ENCODE measurements at places on chromosomes 12 and 14.
A peak's percentile ranks its signal among the peaks of the same experiment; 100 is the strongest.

GRCh38 chr12:117417004-117417403, 55.6 kb upstream of the NOS1 start:
- DNase-seq = no peak
- H3K4me1 ChIP-seq = peaks cover 10% of the 10 kb centered on the region
- H3K36me3 ChIP-seq = no peaks in the 10 kb centered on the region
- H3K4me3 ChIP-seq = no peak overlapping the region

DNA sequence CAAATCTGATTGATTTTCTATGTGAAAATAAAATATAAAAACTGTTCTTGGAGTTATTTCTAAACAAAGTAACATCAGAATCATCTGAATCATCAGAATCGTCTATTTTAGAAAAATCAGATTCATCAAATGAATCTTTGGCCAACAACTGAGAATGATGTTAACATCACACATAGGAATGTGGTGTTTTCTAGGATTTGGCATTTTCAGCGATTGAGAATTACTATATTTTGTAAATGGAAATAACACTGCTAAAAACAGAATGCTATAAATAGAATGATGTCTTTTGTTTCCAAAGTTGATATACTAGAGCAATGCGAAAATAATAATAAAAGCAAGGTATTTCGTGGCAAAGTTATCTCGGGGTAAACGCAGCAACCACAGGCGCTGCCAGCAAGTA, 73.9 kb upstream of the EVL start:
- DNase-seq = no peak
- no peaks in the 10 kb centered on the region for H3K4me1 ChIP-seq
- H3K27ac ChIP-seq = no peak overlapping the region

DNA sequence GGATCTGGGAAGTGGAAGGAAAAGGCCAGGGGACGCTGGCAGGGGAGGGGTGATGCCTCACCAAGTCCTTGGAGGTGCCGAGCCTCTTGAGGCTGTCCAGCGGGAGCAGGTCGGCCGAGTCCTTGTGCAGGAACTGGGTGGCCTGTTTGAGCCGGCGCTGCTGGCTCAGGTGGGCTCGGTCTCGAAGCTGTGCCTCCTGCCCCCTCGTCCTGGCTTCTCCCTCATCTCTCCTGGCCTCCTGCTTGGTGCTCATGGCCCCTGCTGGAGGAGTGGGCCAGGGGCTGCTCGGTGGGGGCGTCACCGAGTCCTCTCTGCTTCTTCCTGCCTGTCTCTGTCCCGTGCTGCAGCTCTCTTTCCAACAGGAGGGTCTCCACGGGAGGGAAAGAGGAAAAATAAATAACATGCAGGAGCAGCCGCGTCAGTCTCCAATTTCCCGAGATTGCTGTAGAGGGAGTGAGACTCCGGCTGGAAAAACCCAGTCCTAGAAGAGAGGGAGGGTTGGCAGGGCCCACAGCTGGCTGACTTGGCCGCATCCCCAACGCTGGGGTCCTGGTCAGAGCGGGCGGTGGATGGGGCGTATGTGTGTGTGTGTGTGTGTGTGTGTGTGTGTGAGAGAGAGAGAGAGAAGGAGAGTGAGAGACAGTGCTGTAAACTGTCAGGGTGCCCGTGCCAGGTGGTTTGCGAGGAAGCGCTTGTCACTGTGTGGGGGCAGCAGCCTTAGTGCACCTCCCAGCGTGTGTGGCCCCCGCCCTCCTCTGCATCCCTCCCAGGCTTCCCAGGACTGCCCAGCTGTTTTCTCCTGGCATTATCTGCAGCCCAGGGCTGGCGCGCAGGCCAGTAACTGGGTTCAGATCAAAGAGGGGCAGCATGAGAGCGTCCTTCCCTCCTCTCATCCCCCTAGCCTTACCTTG, at the start of gene NRIP2:
Gene NRIP2 (minus strand): TSS at position 455 of the 911 bp plus-strand sequence. CDS start 52 bp downstream, at position 403.
- H3K27me3 ChIP-seq = peaks cover 6% of the 10 kb centered on the region
- peak within 1 kb of the TSS; percentile 66 for H3K27ac ChIP-seq
- no peak for DNase-seq
- H3K36me3 ChIP-seq = peaks cover 26% of the 10 kb centered on the region

DNA sequence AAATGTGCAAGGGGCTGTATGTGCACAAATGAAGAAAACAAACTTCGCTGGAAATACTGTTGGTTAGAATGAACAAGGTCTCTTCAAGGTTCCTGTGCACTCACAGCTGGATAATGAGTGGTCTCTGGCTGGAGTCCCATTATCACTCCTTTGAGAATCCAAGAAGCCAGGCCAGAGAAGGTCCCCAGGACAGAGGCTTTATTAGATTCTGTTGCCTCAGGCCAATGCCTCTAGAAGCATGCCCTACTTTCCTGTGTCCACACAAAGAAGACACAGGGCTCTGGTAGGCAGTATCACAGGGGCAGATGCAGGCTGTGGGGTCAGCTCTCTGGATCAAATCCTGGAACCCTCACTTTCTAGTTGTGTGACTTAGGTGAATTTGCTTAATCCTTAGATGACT, 384.7 kb downstream of the GRIN2B start:
- H3K4me1 ChIP-seq = no peaks in the 10 kb centered on the region
- H3K27me3 ChIP-seq = peaks cover 35% of the 10 kb centered on the region
- no peak for DNase-seq
- H3K36me3 ChIP-seq = peaks cover 4% of the 10 kb centered on the region
- no peak overlapping the region for H3K4me3 ChIP-seq

- H3K27ac ChIP-seq = no peak overlapping the region
- no peak for DNase-seq
- H3K4me1 ChIP-seq = no peaks in the 10 kb centered on the region
- no peaks in the 10 kb centered on the region for H3K27me3 ChIP-seq
- no peaks in the 10 kb centered on the region for H3K36me3 ChIP-seq
- H3K4me3 ChIP-seq = no peak overlapping the region
Measured at GRCh38 chr12:83474369-83474768, 787.7 kb downstream of the TMTC2 start.

DNA sequence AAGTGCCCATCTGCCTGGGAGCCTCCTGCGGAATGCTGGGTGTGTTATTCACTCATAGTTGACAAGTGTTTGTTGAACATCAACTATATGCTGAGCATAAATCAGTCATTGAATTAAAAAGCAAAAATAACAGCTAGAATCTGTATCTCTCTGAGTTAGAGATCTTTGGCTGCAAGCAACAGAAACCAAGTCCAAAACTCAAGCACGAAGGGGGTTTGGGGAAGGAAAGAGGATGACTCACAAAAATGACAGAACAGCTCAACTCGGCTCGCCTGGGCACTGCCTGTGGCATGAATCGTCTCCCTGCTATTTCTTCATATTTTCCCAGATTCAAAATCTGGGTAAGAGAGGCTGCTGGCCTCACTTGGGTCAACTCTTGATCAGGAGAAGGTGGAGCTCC, 72.6 kb upstream of the NCOR2 start:
- H3K27ac ChIP-seq = peak overlapping the region; percentile 31
- H3K4me3 ChIP-seq = peak overlapping the region; percentile 21
- peaks cover 40% of the 10 kb centered on the region for H3K4me1 ChIP-seq
- H3K27me3 ChIP-seq = no peaks in the 10 kb centered on the region
- peaks cover 3% of the 10 kb centered on the region for H3K36me3 ChIP-seq

DNA sequence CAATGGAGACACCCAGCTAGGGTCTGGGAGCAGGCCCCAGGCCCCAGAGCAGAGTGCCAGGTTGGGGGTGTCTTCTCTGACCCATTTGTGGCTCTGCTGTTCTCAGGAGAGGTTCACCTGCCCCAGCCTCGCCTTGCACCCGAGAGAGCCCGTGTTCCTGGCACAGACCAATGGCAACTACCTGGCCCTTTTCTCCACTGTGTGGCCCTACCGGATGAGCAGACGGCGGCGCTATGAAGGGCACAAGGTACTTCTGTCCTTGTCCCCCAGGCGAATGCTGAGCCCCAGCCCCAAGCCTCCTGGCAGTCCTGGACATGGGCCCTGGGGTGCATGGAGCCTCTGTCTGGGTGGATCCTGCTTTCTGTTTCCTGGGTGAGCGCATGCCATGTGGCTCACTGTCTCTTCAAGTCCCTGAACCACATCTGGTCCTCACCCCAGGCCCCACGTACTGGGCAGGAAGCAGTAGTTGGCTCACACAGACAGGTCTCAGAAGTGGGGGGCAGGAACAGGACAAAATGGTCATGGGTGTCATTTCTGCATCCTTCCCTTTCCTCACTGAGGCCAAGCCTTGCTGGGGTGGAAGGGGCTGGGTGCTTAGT, 58.2 kb downstream of the BEGAIN start:
- no peaks in the 10 kb centered on the region for H3K36me3 ChIP-seq
- H3K27me3 ChIP-seq = no peaks in the 10 kb centered on the region
- peak; percentile 63 for DNase-seq
- H3K27ac ChIP-seq = no peak overlapping the region
- H3K4me3 ChIP-seq = no peak overlapping the region

DNA sequence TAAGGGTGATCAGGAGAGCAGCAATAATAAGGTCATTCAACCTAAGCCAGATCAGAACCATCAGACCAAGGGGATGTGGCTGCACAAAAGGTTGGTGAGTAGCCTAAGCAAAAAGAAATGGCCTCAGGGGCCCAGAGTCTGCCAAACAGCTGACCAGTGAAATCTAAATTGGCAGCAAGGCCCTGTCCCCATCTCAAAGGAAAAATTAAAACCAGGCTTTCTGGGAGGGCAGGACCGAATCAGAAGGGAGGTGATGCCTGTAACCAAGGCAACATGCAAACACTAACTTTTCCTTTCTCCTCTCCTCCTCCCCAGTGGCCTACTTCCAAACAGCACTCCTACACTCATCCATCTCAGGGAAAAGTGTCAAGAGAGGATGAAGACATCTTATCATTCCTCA, 256.4 kb downstream of the NUAK1 start:
- H3K4me3 ChIP-seq = no peak overlapping the region
- no peak overlapping the region for H3K27ac ChIP-seq
- no peaks in the 10 kb centered on the region for H3K4me1 ChIP-seq

DNA sequence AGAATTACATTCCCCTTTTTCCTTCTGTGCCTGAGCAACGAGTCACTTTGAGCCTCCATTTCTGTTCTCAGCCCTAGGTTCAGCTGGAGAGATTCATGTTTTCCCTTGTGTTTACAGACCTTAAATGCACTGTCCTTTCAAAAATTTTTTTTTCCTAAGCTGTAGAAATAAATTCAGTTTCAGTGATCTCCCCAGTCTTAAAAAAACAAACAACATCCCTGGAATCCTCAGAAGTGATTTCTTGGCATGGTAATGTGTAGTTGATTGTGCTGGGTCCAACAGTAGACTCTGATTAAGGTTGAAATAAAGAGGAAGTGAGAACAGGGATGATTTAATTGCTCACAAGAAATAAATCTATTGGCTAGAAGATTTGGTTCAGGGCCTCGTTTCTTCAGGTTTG, 89.3 kb downstream of the NTN4 start:
- H3K27ac ChIP-seq = no peak overlapping the region
- no peaks in the 10 kb centered on the region for H3K27me3 ChIP-seq
- H3K36me3 ChIP-seq = peaks cover 3% of the 10 kb centered on the region
- H3K4me1 ChIP-seq = peaks cover 5% of the 10 kb centered on the region
- DNase-seq = no peak

- H3K27ac ChIP-seq = no peak overlapping the region
- no peaks in the 10 kb centered on the region for H3K4me1 ChIP-seq
- no peaks in the 10 kb centered on the region for H3K27me3 ChIP-seq
- no peak for DNase-seq
- no peaks in the 10 kb centered on the region for H3K36me3 ChIP-seq
Measured at GRCh38 chr12:82182601-82183190, 175.5 kb downstream of the CCDC59 start.

DNA sequence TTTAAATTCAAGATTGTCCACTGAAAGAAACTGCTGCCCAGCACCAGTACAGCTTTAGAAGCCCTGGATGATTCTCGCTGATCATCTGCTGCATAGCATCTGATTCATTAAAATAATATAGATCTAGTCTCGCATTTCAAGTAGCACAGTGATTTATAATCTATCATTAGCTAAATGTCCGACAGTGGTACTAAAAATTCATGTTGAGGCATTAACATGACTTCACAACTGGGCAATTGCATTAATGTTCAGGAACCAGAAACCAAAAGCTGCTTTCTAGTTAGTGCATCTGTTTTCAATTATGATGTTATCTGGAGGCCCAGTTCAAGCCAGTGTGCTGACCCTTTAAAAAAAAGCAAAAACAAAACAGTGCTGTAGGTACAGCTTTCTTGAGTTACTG, 1987.2 kb upstream of the SEL1L start:
- H3K27ac ChIP-seq = no peak overlapping the region
- peaks cover 4% of the 10 kb centered on the region for H3K4me1 ChIP-seq
- H3K36me3 ChIP-seq = no peaks in the 10 kb centered on the region
- H3K4me3 ChIP-seq = no peak overlapping the region
- H3K27me3 ChIP-seq = peaks cover 2% of the 10 kb centered on the region
- DNase-seq = no peak

DNA sequence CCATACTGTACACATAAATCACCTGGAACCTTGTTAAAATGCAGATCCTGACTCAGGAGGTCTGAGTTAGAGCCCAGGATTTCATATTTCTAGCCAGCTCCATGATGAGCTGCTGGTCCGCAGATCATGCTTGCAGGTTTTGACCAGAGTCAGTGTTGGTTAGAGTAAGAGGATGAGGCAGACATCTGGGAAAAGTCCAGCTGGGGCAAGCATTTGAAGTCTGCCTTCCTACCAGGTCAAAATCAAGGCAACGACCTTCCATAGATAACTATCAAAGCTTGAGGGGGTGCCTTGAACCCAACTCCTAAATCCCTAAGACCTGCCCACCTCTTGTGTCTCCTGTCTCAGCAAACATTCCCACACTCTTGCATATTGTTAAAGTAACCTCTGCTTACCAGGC, 9.2 kb downstream of the OAS2 start:
- no peaks in the 10 kb centered on the region for H3K36me3 ChIP-seq
- no peaks in the 10 kb centered on the region for H3K4me1 ChIP-seq
- no peak overlapping the region for H3K4me3 ChIP-seq
- peaks cover 35% of the 10 kb centered on the region for H3K27me3 ChIP-seq
- H3K27ac ChIP-seq = no peak overlapping the region

DNA sequence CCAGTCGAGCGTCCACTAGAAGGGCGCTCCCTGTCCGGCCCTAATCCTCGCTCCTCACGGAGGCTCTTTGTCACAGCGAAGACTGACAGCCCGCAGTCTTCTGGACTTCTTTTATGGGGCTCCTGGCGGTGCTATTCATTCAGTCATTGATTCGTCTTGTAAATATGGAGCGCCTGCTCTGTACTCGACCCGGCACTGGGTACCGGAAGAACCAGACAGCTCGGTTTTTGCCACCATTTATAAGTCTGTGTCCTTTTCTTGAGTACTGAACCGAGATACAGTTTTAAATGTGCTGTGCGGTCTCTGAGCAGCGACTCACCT, 570 bp downstream of the DMAC2L start:
- peak overlapping the region; percentile 96 for H3K27ac ChIP-seq
- no peaks in the 10 kb centered on the region for H3K27me3 ChIP-seq
- H3K4me3 ChIP-seq = peak overlapping the region; percentile 94
- peaks cover 6% of the 10 kb centered on the region for H3K4me1 ChIP-seq
- H3K36me3 ChIP-seq = peaks cover 21% of the 10 kb centered on the region
